ENCODE measurements at places on chromosomes 3 and 15.

GRCh38 chr3:134057654-134058110, 28.0 kb upstream of the SLCO2A1 start:
- DNase-seq = peak; percentile 83

GRCh38 chr15:31300208-31300661, 26.4 kb upstream of the KLF13 start:
- no peak for DNase-seq

DNA sequence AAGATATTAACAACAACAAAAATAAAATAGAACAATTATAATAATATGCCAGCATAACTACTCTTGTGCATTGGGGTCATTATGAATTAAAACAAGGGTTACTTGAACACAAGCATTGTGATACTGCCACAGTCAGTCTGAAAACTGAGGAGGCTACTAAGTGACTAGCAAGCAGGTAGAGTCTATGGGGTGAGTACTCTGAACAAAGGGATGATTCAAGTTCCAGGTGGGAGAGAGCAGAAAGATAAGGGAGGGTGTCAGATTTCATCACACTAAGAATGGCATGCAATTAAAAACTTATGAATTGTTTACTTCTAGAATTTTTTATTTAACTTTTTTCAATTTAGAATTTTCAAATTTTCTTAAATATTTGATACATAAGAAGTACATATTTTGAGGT, 754.4 kb upstream of the GOLIM4 start:
- no peak for DNase-seq

DNA sequence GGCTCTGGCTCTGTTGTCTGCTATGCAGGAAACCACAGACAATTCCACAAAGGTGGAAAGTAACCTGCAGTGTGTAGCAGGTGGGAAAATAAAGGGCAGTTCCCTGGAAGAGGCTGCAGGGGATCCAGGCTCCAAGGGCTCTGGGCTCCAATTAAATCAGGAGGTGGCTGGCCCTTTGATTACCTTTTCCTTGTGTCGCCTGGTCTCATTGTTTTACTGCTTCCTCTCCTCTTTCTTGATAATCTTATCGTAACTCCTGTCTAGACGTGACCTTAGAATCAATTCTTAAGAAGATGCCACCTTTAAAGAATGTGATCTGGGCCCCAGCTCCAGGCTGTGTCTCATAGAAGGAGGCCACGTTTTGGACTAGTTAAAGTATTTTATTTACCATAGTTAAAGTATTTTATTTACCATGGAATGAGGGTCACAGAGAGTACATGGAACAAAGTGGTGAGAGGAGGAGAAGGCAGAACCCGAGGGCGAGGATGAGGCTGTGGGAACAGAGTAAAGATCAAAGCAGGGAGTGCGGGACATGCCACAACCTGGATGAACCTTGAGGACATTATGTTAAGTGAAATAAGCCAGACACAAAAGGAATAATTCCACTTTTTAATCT, 237.5 kb upstream of the STT3B start:
- no peak for DNase-seq

- no peak for DNase-seq
Measured at GRCh38 chr15:60858511-60859070, 370.5 kb downstream of the RORA start.

GRCh38 chr3:10309736-10310135, 11.2 kb downstream of the SEC13 start:
- DNase-seq = no peak

GRCh38 chr15:70027518-70027917, 70.2 kb downstream of the TLE3 start:
- DNase-seq = no peak

- no peak for DNase-seq
Measured at GRCh38 chr15:101808201-101808600, 3.8 kb upstream of the OR4F15 start.

- DNase-seq = no peak
Measured at GRCh38 chr3:66376568-66376967, 124.3 kb downstream of the LRIG1 start.

DNA sequence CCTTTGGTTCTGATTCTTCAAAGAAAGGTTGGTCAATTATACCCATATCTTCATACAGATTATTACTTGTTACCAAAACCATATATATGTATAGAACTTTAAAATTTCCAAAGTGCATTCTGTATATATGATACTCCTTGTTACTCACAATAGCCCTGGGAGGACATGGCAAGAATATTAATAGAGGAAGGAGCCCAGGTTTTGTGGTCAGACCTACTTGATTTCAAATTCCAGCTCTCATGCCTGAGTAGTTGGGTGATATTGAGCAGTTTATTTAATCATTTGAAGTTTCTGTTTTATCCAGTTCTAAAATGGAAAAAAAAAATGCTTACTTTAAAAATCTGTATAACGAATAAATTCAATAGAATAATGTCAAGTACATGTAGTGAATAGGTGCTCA, 2.5 kb downstream of the IL1RAP start:
- no peak for DNase-seq

- DNase-seq = peak; percentile 65
Measured at GRCh38 chr3:168865022-168865551, 769.4 kb upstream of the GOLIM4 start.

- no peak for DNase-seq
Measured at GRCh38 chr3:131807822-131808221, 227.0 kb downstream of the CPNE4 start.

DNA sequence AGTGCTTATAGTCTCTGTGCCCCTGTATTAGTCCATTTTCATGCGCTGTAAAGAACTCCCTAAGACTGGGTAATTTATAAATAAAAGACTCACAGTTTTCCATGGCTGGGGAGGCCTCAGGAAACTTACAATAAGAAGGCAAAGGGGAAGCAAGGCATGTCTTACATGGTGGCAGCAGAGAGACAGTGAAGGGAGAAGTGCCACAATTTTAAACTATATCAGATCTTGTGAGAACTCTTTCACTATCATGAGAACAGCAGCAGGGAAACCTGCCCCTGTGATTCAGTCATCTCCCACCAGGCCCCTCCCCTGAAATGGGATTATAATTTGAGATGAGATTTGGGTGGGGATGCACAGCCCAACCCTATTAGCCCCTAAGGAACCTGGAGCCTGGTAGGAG, 243.2 kb downstream of the EDEM1 start:
- no peak for DNase-seq

DNA sequence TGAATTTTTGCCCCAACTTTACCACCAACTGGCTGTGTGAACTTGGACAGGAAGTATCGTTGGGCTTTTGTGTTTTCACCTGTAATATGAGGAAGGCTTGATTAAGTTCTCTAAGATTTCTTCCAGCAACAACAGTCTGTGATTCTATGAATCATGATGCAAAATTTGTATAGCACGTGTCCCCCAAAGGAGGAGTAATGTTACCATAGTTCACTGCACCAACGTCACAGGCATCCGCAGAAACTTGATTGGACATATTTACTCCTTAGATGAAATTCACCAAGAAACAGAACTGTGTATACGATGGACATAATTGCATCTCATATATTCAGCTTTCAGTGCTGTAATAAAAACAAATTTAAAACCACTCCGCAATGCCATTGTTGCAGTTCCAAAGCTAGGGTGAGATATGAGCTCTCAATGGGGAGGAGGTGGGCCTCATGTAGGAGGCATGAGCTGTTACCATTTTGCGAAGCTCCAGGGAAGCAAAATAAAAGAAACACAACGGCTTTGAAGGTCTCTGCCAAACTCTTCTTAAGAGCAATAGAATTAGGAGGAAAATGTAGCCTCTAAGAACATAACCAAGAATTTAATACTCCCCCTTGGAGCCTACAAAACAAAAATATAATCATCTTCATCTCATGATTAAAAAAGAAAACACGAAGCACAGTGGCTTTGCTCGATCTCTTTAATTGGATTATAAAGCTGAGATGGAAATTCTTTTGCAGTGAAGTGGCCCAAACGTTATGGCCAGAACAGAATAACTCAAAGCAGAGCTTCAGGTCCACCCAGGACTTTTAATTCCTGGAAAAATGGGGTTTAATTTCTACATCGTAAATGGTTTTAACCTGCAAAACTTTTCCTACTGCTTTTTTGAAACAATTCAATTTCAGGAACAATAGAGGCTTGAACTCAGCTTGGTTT, 80.7 kb downstream of the CHST2 start:
- DNase-seq = no peak

DNA sequence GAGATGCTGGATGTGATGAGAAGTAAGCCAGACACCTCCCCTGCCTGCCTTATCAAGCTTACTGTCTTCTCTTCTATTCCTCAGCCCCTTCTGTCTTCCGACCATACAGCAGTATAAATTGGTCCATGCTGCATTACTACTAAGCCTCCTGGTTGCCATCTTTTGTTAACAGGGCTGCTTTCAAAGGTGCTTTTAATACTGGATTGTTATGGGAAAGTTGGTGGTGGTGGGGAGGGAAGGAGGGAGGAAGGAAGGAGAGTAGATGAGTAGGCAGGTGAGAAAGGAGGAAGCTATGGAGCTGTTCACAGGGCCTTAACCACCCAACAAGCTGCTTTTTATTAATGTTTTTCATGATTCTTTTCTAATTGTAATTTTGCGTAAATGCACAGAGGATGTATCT, 114.9 kb downstream of the SLC25A26 start:
- DNase-seq = no peak

DNA sequence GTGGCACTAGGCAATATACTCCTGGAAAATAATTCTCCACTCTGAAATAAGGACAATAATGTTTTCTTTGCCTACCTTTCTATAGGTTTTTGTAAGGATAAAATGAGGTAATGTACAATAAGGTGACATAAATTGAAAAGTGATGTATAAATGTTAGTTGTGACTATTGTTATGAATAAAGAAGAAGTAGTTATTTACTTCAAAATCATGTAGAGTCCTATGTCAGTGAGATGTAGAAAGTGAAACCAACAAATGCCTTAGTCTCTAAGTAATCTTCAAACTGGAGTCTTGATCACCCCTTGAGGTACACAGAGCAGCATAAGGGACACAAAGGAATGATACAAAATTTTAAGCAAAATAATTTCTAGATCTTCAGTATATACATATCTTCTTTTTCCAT, 60.3 kb upstream of the TP63 start:
- no peak for DNase-seq

DNA sequence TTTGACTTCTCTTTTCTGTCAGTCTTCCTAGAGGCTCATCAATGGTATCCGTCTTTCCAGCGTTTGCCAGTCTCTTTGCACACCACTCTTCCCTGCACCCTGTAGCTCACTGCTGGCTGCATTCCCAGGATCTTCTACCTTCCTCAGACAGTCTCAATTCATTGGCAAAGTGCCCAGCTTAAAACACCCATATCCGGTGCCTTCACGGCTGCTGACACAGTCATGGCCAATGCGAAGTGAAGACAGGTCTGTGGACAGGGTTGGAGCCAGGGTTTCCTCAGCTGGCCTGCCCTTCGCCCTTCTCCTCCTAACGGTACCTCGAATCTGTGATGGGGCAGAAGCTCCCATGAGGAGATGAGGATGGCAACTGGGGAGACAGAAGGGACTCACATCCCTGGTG, 36.1 kb downstream of the PTH1R start:
- DNase-seq = peak; percentile 69

DNA sequence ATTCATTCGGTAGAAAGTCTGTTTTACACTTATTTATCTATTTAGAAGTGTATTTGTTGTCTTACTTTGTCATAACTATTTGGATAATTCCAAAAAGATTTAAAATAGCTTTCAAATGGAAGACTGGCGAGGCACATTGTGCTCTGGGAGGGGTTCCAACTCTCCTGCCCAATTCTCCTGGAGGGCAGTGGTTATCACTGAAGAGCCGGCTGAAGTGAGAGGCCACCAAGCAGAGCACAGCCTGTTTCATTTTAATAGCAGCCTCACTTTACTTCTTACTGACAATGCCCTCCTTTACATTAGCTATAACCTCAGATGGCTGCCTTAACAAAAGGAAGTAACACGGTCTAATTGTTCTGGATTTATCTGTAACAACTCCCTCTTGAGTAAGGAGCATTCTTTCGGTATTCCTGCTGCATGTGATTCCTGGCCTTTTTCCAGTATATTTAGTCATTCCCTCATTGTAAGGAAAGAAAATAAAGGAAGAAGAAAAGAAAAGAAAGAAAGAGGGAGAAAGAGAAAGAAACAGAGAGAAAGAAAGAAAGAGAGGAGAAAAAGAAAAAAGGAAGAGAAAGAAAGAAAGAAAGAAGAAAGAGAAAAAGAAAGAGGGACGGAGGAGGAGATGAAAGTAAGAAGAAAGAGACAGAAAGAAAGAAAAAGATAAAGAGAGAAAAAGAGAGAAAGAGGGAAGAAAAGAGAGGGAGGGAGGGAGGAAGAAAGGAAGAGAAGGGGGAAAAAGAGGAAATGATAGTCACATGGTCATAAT, 339.8 kb upstream of the WNT5A start:
- DNase-seq = no peak

- peak; percentile 51 for DNase-seq
Measured at GRCh38 chr15:48865370-48866079, 12.4 kb upstream of the EID1 start.

DNA sequence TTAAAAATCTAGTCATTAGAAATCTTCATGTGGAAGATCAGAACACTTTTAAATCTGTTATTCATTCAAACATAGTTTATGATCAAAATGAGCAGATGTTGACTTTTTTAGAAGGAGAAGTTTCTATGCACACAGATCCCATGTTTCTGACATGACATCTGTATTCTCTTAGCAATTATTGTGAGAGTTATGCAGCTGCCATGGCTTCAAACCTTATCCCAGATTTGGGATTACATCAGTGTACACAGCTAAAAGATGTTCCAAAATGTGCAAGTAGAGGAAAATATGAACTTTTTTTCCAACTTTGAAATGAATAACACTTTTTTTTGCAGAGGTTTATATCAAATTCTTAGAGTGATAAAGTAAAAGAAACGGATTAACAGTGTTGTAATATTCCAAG, 1166.9 kb downstream of the ZPLD1 start:
- no peak for DNase-seq

DNA sequence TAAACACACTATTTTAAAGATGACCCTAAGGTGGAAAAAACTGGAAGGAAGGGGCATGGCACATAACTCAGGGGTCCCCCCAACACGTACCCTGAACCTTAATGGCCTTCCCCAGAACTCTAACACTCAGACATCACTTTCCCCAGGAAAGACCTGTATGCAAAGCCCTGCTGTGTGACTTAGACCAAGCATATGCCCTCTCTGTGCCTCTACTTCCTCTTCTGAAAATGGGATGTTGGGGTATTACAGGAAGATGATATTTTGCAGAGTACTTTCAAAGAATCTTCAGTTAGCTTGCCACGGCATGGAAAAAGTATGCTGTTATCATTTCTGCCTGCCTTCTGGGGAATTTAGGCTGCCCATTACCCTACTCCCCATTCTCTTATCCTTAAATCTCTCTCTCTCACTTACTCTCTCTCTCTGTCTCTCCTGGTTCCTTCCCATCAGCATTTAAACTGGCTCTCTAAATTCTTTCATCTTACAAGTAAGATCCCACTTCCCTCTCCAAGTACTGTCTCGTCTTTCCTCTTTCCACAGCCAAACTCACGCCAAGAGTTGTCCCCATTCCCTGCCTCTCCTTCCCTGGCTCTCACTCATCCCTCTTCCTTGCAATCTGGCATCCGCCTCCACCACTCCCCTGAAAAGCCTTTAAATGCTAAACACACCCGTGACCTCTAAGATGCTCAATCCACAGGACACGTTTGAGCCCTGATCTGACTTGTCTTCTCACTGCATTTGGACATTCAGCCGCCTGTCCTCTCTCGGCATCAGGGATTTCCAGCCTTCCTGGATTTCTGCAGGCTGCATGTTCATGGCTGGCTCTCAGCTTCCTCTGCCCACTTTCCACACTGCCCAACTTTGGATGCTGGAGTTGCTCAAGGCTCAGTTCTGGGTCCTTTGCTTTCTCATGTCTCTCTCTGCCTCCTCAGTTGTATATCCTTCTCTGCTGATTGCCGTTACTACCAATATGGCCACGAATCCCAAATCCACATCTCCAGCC, 7.5 kb upstream of the INSYN1 start:
- DNase-seq = no peak
